Stimulated activated CD4-positive, alpha-beta T cell treated with anti-CD3 and anti-CD28 coated beads, TNF-alpha, amount 100 ng/mL, for 24 hours (primary cell): ENCODE measurements at places on chromosomes 13 and 19.

GRCh38 chr19:38492181-38492813 is 58.8 kb downstream of the RYR1 start:
- DNase-seq, result no peak

DNA sequence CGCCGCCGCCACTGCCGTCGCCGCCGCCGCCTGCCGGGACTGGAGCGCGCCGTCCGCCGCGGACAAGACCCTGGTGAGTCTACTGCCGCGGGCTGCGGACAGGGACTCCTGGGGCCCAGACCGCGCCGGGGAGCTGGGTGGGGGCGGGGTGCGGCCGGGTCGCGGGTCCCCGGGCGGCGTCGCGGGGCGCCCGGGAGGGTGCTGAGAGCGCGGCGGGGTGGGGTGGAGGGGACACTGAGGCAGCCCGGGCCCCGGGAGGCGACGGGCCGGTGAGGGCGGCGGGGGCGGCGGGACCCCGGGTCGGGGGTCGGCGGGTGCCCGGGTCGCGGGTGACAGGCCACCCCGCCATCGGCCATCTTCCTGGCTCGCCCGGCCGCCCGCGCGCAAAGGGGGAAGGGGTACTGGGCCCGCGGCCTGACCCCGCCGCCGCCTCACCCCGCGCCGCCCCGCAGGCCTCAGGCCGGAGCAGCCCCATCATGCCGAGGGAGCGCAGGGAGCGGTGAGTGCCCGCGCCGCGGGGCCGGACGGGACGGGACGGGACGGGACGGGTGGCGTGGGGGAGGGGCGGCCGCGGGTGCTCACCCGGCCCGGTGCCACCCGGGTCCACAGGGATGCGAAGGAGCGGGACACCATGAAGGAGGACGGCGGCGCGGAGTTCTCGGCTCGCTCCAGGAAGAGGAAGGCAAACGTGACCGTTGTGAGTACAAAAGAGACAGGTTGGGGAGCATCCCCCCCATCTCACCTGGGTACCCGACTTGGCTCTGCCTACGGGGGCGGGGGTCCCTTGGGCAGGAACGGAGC is 489 bp downstream of the CCNE1 start:
- no peak for DNase-seq

- no peak for DNase-seq
Observed at GRCh38 chr19:57813919-57814504, 701 bp downstream of the ZNF552 start.

GRCh38 chr13:48579165-48579918 is 46.5 kb upstream of the RCBTB2 start:
- DNase-seq, result no peak

DNA sequence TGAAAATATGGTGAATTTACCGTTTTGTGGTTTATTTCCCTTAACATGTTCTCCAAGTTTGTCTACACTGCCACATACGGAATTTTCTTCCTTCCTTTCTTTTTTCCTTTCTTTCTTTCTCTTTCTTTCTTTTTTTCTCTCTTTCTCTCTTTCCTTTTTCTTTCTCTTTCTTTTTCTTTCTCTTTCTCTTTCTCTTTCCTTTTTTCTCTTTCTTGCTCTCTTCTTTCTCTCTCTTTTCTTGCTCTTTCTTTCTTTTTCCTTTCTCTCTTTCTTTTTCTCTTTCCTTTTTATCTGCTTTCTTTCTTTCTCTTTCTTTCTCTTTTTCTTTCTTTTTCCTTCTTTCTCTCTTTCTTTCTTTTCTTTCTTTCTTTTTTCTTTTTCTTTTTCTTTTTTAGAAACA is 1962.3 kb upstream of the PCDH20 start:
- no peak for DNase-seq
